Right lobe of liver (tissue), 6 donors: ENCODE measurements at places on chromosomes 1 and 21.
A peak's percentile ranks its signal among the peaks of the same experiment; 100 is the strongest.

GRCh38 chr1:232426801-232427200, 203.1 kb downstream of the SIPA1L2 start:
- DNase-seq: no peak

DNA sequence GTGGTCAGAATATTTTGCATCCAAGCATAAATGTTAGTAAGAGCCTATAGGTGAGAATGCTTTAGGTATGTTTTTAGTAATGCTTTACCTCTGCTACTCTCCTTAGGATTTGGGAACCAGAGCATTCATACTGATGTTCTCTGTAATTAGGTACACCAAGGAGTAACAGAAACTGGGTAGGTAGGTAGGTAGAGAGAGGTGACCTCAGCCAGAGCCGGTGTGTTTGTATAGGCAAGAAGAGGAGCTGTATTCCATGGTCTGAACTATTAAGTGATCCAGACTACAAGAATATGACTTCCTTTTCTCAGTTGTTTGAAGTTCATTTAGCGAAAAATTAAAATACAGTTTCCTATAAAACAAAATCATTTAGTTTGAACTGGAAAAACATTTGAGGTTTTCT, 108.5 kb downstream of the SDCCAG8 start:
- no peak for DNase-seq

GRCh38 chr1:229309684-229310083, 33.2 kb downstream of the CCSAP start:
- DNase-seq: no peak

DNA sequence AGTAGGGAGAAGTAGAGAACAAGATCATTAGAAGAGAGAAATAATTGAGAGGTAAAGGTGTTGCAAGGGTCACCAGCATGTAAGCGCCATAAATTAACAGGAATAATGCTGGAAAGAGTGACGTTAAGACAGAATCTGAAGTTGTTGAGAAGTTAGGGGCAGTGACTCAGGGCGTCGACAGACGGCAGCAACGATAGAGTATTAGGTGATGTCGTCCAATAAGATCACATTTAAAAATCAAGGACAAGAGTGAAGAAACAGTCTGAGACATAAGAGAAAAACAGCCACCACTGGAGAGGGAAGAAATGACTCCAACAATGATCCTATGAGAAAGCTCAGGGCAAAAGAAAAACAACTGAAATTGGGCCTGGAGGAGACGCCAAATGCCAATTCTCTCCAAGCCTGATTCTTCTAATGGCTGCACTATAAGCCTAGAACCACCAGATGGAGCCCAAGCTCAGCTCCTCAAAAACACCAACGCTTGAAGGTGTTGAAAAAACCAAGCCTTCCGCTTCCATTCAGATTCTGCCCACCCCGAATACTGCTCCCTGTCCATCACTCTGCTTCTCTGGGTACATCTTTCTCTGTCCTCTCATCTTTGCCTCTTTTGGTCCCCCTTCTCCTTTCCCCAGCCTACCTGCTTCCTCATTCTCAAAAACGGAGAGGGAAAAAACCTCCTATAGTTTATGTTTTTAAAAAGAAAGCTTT, 70.0 kb downstream of the LUZP1 start:
- no peak for DNase-seq

DNA sequence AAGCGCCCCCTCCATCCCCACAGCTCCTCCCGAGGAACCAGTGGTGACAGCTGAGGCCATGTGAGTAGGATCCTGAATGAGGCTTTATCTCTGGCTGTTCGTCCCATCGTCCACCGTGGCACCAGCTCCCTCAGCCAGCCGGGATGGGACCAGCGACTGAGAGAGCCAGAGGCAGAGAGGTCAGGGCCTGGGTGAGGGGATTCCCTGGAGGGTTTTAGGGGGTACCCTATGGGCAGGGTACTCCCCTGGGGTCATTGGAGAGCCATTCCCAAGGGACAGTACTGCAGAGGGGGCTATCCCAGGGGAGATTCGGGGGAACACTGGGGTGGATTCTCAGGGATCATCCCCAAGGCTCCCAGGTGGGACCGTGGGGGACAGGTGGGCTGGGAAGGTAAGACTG, 2.4 kb downstream of the TMEM125 start:
- peak; percentile 36 for DNase-seq

DNA sequence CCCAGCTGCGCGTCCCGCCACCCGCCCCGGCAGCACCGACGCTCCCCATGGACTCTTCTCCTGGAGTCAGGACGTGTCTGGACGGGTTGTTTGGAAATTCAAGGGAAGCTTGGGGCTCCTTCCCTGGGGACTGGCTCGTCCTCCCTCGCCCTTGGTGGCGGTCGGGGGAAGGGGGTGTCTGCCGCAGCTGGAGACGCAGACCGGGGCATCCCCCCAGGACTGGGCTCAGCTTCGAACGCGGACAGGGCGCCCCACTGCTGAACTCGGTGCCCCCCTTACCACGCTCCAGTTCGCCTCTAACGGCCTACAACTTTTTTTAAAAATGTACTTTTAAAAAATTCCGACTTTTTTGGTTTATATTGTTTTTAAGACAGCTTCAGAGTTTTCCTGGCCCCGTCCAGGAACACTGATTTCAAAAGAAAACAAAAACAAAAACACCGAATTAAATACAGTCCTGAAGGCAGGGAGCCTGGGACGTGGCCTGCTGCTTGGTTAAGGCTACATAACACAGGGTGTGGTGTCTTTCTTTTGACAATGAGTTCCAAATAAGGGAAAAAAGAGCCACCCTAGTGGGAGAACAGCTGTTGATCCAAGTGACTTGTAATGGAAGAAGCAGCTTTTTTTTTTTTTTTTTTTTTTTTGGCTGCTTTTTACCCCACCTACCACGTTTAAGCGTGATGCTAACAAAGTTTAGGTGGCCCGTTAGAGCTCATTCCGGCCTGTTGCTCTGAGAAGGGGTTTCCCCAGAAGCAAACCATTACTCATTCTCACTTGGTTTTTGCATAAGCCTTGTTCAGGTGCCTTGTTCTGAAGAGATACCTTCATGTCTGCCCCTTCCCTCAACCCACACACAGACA, 862 bp upstream of the DIPK1A start:
- DNase-seq: no peak

GRCh38 chr1:203726417-203726867, 38.5 kb upstream of the LAX1 start:
- DNase-seq: no peak

GRCh38 chr1:39653546-39654031, 14.1 kb upstream of the HEYL start:
- DNase-seq: peak; percentile 72

DNA sequence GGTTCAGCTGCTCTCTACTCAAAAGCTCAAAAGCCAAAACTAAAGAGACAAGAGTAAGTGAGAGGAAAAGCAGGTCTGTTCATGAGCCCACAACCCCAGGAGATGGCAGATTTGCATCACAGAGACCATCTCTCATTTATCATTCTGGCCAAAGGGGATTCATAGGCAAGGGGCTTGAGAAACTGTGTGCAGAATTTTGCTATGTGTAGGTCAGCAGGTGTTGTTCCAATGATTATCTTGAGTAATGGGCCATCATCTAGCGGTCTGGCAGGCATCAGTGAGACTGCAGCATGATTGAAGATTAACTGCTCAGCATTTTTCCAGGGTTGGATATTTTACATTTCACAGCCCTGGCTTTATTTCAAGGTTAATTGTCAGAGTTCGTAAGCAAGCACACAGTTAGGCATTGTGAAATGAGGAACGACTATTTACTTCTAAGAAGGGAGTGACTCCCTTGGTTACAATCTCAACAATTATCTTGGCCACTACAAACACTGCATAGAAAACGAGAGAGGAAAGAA, 1204.6 kb upstream of the TMPRSS15 start:
- DNase-seq: no peak

- DNase-seq: no peak
Measured at GRCh38 chr1:191984856-191985255, 173.4 kb upstream of the RGS18 start.

DNA sequence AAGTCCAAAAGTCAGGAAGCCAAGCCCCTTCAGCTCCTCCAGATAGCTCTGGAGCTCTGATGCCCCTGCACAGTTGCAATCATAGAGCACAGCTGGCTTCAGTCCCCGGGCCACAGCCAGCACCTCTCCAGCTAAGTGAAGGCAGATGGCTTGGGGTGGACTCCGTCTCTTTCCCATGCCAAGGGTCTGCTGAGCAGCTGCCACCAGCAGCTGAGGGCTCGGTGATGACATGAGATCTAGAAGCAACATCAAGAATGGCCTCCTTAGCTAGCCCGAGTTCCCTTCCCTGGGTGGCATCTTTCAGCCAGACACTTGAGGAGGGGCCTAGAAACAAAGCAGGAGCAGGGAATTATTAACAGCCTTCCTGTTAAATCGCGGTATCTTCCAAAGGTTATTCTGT, 973 bp downstream of the C1orf74 start:
- no peak for DNase-seq

DNA sequence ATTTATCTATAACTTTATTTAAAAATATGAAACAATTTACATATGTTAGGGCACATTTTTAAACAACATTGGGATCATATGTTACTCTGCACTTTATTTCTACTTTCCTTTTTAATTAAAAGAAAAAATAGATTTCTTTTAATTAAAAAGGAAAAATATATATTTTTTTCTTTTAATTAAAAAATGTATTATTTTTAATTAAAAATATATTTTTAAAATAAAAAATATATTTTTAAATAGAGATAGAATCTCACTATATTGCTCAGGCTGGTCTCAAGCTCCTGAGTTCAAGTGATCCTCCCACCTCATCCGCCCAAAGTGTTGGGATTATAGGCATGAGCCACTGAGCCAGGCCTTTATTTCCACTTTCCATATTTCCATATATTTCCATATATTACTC, 36.7 kb downstream of the WARS2 start:
- DNase-seq: no peak

DNA sequence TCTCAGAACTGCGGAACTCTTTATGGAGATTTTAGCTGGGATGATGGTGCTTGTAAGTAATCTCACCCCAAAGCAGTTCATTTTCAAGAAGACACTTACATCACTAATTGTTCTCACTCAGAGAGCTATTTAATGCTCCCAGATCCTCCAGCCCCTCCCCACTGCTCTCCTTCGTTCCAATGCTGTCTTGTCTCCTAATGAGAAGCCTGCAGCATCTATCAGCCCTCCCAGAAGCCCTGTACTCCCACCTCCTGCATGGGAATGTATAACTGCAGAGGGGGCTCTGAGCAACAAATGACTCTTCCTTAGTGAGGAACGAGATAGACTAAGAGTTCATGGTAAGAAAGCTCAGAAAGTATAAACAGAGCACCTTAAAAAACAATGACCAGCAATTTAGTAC, 377.4 kb upstream of the RUNX1 start:
- DNase-seq: no peak

- peak; percentile 94 for DNase-seq
Measured at GRCh38 chr1:145891587-145892485, 6.2 kb upstream of the ANKRD35 start.

DNA sequence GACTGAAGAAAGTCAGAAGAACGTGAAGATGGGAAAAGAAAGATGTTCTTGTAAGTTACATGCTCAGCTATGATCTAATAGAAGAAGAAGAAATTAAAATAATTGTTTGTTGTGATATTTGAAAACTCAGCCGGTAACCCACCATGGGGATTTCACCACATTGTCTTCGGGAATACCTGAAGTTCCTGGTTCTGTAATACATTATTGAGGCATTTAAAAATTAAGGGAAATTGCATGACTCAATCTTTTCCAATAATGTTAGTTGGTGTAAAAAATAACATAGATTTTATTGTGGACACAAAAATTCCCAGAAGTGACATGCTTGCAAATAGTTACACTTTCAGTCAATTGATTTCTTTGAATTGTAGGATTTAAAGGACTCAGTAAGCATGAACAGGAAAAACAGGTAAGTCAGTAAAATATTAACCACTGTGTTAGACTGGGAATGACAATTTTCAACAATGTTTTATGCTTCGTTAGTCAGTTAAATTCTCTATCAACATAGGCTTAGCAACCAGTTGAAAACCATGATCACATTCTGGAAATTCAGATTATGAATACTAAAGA, 745.1 kb downstream of the LTN1 start:
- DNase-seq: no peak

- DNase-seq: peak; percentile 44
Measured at GRCh38 chr1:1793481-1794244, 15.4 kb upstream of the NADK start.

DNA sequence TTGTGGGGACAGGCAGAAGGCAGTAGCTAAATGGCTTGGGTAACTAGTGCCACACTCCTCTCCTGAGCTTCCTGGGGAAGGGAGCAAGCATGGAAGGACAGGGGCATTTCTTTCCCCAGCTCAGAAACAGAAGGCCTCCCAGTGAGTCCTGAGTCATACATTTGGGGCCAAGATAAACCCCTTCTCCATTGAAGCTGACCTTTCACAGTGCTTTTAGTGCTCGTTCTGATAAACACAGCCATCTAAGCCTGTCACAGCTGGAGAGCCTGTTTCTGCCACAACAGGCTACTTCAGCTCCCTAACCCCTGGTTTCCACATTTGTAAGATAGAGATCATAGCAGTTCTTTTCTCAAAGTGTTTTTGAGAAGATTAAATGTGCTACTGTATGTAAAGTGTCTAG, 374.0 kb downstream of the LMX1A start:
- no peak for DNase-seq

- no peak for DNase-seq
Measured at GRCh38 chr1:4462831-4463484, 191.5 kb upstream of the AJAP1 start.

- DNase-seq: peak; percentile 90
Measured at GRCh38 chr1:24413350-24414163, at the start of gene STPG1. Gene STPG1 (minus strand): TSS chr1:24413782. CDS start chr1:24401388, 12,394 bp downstream.

DNA sequence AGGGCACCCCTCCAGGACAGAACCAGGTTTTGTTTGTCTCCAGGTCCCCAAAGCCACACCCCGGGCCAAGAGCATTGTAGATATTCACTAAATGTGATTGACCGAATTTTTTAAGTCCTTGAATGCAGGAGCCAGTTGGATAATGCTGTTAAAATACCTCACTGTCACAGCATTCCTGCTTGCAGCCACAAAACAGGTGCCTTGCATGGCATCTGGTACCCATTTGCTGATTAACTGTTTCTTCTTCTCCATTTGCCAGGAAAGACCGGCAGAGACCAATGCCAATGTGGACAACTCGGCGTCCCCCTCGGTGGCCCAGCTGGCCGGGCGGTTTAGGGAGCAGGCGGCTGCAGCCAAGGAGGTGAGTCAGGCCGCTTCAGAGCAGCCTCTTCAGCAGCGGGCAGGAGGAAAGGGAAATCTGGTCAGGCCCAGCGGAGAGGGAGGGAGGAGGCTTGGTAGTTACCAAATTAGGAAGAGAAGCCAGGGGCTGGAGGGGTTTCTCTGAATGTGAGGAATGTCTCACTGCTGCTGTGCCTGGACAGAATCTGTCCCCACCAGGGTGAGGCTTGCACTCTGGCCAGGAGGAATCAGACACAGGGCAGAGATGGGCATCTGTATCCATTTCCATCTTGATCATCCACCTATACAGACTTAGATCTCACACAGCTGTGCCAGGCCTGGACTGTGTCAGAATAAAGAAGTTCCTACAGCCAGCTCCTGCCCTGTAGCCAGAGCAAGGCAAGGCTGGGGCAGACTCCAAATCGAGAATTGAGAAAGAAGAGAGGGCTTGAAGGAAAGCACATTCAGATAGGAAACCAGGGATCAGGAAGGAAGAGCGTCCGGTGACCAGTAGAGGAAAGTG, 37.9 kb upstream of the MPZL1 start:
- DNase-seq: peak; percentile 29

GRCh38 chr1:168531615-168532345, 12.0 kb downstream of the XCL2 start:
- DNase-seq: no peak

GRCh38 chr1:98048244-98048643, 127.4 kb upstream of the DPYD start:
- peak; percentile 81 for DNase-seq

- DNase-seq: no peak
Measured at GRCh38 chr1:229624521-229625070, 1.3 kb downstream of the TAF5L start.

GRCh38 chr1:83807231-83807630, 191.7 kb downstream of the TTLL7 start:
- no peak for DNase-seq

GRCh38 chr1:100511058-100511457, 26.9 kb upstream of the GPR88 start:
- no peak for DNase-seq
